ENCODE measurements at places on chromosomes 2 and 18.

DNA sequence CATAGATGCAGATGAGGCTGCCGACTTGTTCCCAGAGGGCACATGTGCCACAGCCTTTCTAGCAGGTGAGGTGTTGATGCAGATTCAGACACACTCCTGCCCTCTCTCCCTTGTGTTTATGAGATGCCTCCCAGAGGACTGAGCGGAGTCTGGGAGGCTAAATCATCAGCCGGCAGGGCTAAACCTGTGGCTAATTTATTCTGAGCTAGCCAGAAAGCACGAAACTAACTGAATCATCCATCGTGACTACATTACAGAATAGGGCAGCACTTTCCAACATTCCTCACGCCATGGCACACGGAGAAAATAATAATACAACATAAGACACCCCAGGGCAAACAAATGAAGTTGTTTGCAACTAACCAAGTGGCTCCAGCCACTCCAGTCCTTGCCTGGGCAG is 101.7 kb upstream of the FZD7 start:
- no peaks in the 10 kb centered on the region for H3K4me1 ChIP-seq
- no peak overlapping the region for H3K27ac ChIP-seq
- no peaks in the 10 kb centered on the region for H3K27me3 ChIP-seq
- no peak overlapping the region for H3K4me3 ChIP-seq
- DNase-seq: no peak

- H3K27ac ChIP-seq: no peak overlapping the region
- H3K4me1 ChIP-seq: peaks cover 4% of the 10 kb centered on the region
- H3K27me3 ChIP-seq: no peaks in the 10 kb centered on the region
Observed at GRCh38 chr2:121583555-121583954, 52.9 kb downstream of the RNU4ATAC start.

- H3K4me3 ChIP-seq: no peak overlapping the region
- H3K4me1 ChIP-seq: no peaks in the 10 kb centered on the region
- no peak for DNase-seq
- H3K27me3 ChIP-seq: no peaks in the 10 kb centered on the region
- no peaks in the 10 kb centered on the region for H3K36me3 ChIP-seq
- no peak overlapping the region for H3K27ac ChIP-seq
Observed at GRCh38 chr18:46320928-46321711, 216.9 kb downstream of the HAUS1 start.

DNA sequence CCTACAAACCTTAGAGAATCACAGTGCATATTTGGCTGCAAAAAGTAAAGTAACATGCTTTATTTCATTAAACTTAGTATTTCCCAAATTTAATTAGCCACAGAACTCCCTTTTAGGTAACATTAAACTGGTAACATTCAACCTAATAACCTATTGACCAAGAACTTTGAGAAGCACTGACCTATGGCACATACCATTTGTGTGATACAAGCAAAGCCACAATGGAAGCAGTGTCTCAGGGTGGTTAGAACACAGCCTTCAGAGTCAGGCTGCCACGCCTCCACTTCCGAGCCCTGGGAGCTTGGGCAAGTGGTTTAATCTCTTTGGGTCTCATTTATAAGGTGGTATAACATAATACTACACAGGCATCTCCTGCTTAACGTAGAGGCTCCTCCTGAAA is 301.4 kb downstream of the PDE11A start:
- no peaks in the 10 kb centered on the region for H3K36me3 ChIP-seq
- H3K4me3 ChIP-seq: no peak overlapping the region
- no peak for DNase-seq
- H3K27ac ChIP-seq: no peak overlapping the region
- no peaks in the 10 kb centered on the region for H3K27me3 ChIP-seq

DNA sequence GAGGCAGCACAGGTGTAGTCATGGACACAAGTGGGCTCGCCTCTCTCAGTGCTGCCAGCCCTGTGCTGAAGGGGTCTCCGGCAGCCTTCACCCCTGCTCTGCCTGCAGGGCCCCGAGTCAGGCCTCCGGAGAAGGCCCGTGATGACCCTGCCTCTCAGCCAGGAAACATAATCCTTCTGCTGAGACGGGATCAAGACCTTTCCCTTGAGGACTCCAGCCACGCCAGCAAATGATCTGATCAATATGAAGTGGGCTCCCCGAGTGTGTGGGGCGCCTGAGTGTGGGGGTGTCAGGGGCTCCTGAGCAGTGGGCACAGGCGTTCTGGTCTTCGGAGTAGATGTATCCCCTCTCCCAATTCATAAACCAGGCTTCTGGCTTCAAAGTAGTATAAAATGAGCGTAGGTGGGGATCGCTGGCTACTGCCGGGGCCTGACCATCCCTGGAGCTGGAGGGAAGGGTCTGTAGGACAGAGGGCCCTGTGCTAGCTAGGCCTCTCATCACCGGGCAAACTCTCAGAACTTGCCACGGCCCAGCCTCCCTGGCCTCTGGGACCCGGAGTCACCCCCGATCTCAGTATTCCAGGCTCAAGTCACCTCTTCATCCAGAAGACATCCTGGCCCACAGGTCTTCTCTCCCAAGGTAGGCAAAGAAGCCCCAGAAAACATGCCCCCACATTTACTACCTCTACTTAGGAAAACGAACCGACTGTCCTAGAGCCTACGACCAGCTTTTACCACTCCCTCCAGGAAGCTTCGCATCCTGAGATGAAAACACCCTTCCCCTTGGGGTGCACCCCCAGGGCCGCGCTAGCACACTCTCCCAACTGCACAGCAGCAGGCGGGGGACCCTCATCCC is 33.6 kb downstream of the CRACDL start:
- H3K4me3 ChIP-seq: no peak overlapping the region
- no peak overlapping the region for H3K27ac ChIP-seq
- H3K27me3 ChIP-seq: no peaks in the 10 kb centered on the region

DNA sequence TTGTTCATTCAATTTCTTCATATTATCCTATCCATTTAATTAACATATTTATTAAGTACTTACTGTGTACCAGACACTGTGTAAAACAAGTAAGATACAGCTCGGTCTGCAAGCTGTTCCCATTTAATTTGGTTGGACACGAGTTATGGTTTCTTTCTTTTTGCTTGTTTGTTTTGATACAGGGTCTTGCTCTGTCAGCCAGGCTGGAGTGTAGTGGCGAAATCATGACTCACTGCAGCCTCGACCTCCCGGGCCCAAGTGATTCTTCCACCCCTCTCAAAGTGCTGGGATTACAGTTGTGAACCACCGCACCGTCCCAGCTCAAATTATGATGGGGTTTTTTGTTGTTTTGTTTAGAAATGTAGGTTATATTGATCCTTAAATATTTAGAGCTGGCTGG is 9.0 kb downstream of the CYBRD1 start:
- no peaks in the 10 kb centered on the region for H3K27me3 ChIP-seq
- peaks cover 2% of the 10 kb centered on the region for H3K4me1 ChIP-seq
- DNase-seq: peak; percentile 37
- no peak overlapping the region for H3K4me3 ChIP-seq
- no peaks in the 10 kb centered on the region for H3K36me3 ChIP-seq

- H3K4me1 ChIP-seq: peaks cover 4% of the 10 kb centered on the region
- no peaks in the 10 kb centered on the region for H3K36me3 ChIP-seq
- H3K27ac ChIP-seq: no peak overlapping the region
- no peak overlapping the region for H3K4me3 ChIP-seq
Observed at GRCh38 chr2:109724533-109725460, 69.3 kb upstream of the RGPD5 start.

DNA sequence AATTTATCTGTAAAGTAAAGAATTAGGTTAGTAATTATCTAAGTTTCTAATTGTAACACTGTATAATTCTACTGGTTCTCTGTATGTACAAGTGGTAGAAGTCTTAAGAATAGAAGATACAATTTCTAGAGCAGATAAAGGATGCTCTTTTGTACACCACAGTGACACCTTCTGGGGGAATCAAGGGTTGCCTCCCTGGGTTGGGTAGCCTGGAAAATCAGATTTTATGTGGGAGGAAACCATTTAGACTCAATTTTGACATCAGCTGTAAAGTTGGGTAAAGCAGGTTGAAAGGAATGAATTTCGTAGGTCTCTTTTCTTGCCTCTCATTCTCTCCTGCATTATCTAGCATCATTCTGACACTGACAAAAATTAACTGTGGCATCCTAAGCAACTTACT is 354.8 kb downstream of the DCC start:
- no peak overlapping the region for H3K27ac ChIP-seq
- no peak overlapping the region for H3K4me3 ChIP-seq
- peak; percentile 39 for DNase-seq
- H3K36me3 ChIP-seq: no peaks in the 10 kb centered on the region

DNA sequence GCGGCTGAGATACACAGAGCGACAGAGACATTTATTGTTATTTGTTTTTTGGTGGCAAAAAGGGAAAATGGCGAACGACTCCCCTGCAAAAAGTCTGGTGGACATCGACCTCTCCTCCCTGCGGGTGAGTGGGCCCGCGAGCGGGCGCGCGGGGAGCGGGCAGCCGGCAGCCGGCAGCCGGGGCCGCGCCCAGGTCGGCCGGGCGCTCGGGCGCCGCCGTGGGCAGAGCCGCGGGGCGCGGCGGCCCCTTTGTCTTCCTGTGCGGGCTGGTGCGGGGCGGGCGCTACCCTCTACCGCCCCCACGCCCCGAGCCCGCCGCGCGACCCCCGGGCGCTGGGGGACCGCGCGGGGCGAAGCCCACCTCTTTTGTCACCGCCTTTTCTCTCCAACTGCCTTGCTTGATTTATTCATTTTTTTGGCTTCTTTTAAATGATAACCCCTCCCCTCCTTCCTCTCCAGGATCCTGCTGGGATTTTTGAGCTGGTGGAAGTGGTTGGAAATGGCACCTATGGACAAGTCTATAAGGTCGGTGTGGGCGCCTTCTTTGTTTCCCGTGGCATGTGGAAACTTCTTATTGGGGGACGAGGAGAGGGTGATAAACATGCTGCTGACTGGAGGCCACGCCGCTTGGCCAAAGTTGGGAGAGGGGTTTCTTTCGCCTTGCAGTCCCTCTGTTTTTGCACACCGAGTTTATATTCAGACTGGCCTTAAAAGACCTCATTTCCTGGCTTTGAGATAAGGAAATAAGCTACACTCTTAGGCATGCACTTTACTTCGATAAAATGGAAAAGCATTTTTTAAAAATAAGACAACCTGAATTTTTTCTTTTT is 722 bp downstream of the MAP4K4 start:
- peak; percentile 25 for DNase-seq
- H3K4me3 ChIP-seq: peak overlapping the region; percentile 73
- H3K36me3 ChIP-seq: no peaks in the 10 kb centered on the region
- peak overlapping the region; percentile 75 for H3K27ac ChIP-seq
- no peaks in the 10 kb centered on the region for H3K27me3 ChIP-seq
- H3K4me1 ChIP-seq: peaks cover 10% of the 10 kb centered on the region

GRCh38 chr2:3379647-3380534 is at the start of gene TRAPPC12:
TRAPPC12 (plus strand) TSS chr2:3379694; CDS start chr2:3387624, 7,930 bp downstream.
- H3K4me3 ChIP-seq: peak within 1 kb of the TSS; percentile 90
- DNase-seq: peak; percentile 96

DNA sequence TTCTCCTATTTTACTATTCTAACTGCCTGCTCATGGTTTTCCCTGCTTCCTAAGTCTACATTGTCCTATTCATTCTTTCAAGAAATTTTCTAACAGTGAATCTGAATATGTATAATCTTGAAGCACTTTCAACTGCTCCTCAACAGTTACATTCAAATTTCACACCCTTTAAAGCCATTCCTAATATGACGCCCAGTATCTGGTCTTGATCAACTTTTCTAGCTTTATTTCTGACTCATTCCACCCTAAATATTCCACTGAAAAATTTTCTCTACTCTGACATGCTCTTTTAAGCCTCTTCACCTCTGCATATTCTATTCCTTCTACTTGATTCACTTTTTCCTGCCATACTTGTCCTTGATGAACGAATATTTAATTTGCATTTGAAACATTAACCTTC is 1893.9 kb upstream of the PIK3C3 start:
- no peak overlapping the region for H3K27ac ChIP-seq
- no peak overlapping the region for H3K4me3 ChIP-seq
- H3K4me1 ChIP-seq: no peaks in the 10 kb centered on the region
- no peaks in the 10 kb centered on the region for H3K27me3 ChIP-seq
- no peak for DNase-seq

DNA sequence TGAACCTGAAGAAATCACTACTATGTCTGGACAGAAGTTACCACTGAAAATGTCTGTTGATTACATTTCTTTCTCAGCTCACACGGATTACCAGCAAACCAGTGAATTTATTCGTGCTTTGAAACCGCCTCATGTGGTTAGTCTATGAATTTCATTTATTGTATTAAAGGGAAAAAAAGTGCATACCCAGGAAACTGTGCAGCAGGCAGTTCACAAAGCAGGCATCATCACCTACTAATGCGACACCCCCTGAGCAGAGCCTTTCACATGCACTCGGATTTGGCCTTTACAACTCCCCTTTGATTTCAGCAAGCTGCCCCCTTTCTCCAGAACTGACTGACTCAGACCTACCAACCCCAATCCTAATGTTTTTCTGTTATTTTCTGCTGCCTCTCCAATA is 20.1 kb downstream of the CPSF3 start:
- no peaks in the 10 kb centered on the region for H3K27me3 ChIP-seq
- H3K36me3 ChIP-seq: no peaks in the 10 kb centered on the region
- no peak overlapping the region for H3K4me3 ChIP-seq
- H3K27ac ChIP-seq: no peak overlapping the region
- no peaks in the 10 kb centered on the region for H3K4me1 ChIP-seq

DNA sequence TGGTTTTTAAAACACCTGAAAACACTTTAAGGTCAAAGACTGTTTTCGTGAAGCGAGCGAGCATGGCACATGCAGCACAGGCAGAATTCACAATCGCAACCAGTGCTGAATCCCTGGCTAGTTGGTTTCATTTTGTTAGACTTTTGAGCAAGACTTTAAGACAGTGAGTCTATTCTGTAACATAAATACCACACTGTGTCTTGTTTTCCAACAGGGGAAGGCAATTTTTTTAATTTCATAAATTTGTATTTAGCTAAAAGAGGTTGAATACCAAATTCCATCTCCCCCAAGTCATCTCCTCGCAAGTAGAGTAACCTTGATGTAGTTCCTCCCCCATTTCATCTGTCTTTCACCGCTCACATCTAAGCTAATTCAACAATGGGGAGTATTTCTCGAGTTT is 1.4 kb downstream of the CERKL start:
- no peaks in the 10 kb centered on the region for H3K36me3 ChIP-seq
- no peak for DNase-seq
- no peak overlapping the region for H3K4me3 ChIP-seq
- peaks cover 9% of the 10 kb centered on the region for H3K4me1 ChIP-seq

DNA sequence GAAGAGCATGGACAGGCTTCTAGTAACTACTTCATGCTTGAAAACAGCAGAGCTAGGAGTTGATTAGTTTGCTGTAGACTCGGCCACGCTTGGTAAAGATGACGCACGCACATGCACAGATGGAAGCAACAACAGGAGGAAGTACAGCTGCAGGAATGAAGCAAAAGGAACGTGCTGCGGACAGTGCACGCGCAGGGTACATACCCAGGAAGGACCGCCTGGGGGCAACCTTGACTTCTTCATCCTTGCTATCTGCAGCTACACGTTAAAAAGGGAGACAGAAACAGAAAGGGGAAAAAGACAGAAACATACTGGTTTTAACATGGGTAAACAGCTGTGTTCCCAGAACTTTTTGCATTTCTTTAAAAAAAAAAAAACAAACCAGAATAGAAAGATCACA is 17.7 kb downstream of the SLC66A2 start:
- no peak overlapping the region for H3K27ac ChIP-seq
- no peak overlapping the region for H3K4me3 ChIP-seq
- DNase-seq: peak; percentile 15

GRCh38 chr18:36893227-36893626 is 64.3 kb downstream of the KIAA1328 start:
- H3K27me3 ChIP-seq: no peaks in the 10 kb centered on the region
- no peak for DNase-seq
- H3K27ac ChIP-seq: no peak overlapping the region
- H3K36me3 ChIP-seq: no peaks in the 10 kb centered on the region
- no peaks in the 10 kb centered on the region for H3K4me1 ChIP-seq
- no peak overlapping the region for H3K4me3 ChIP-seq

- H3K36me3 ChIP-seq: no peaks in the 10 kb centered on the region
- no peaks in the 10 kb centered on the region for H3K27me3 ChIP-seq
- H3K4me1 ChIP-seq: peaks cover 9% of the 10 kb centered on the region
- DNase-seq: no peak
- no peak overlapping the region for H3K4me3 ChIP-seq
Observed at GRCh38 chr2:9610781-9611548, 19.8 kb downstream of the YWHAQ start.

Measured in testis (tissue), 5 donors.